ENCODE measurements at places on chromosomes 11 and 22.
A peak's percentile ranks its signal among the peaks of the same experiment; 100 is the strongest.

- DNase-seq, result no peak
Observed at GRCh38 chr11:75578977-75579376, 16.9 kb downstream of the SERPINH1 start.

DNA sequence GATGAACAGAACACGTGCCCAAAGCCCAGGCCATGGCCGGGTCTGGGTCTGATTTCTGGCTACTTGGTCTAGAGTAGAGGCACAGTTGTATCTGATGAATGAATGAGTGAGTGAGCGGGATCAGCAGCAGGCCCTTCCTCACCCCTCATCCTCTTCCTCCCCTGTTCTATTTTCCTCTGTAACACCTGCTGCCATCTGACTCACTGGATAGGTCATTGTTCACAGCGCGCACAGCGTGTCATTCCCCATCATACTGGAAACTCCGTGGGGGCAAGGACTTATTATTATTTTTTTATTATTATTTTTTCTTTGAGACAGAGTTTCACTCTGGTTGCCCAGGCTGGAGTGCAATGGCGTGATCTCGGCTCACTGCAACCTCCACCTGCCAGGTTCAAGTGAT is 13.9 kb downstream of the NCF4 start:
- no peak for DNase-seq

DNA sequence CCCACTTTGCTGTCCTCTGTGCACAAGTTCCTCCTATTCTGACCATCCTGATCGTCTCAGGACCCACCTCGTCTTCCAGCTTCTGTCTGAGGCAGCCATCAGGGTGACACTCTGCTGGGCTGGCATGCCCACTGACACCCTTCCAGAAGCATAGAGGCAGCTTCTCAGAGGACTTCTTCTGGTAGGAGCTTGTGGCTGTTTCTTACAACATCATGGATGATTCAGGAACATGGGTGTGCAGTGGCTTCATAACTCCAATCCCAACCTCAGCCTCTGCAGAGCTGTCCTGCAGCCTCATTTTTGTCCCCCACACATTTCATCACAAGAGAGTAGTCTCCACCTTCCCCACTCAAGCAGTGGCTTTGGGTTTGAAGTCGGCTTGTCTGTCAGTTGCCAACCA is 20.9 kb upstream of the CTR9 start:
- DNase-seq, result no peak

DNA sequence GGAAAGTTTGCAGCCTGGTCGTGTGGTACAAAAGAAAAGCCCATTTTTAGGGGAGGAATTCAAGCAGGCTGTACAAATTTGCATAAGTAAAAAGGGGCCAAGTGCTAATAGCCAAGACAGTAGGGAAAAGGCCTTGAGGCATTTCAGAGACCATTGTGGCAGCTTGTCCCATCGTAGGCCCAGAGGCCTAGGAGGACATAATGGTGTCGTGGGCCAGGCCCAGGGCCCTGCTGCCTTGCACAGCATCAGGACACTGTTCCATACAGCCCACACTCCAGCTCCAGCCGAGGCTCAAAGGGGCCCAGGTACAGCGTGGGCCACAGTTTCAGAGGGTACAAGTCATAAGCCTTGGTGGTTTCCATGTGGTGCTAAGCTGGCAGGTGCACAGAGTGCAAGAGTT is 106.9 kb downstream of the GRIK4 start:
- DNase-seq, result no peak

DNA sequence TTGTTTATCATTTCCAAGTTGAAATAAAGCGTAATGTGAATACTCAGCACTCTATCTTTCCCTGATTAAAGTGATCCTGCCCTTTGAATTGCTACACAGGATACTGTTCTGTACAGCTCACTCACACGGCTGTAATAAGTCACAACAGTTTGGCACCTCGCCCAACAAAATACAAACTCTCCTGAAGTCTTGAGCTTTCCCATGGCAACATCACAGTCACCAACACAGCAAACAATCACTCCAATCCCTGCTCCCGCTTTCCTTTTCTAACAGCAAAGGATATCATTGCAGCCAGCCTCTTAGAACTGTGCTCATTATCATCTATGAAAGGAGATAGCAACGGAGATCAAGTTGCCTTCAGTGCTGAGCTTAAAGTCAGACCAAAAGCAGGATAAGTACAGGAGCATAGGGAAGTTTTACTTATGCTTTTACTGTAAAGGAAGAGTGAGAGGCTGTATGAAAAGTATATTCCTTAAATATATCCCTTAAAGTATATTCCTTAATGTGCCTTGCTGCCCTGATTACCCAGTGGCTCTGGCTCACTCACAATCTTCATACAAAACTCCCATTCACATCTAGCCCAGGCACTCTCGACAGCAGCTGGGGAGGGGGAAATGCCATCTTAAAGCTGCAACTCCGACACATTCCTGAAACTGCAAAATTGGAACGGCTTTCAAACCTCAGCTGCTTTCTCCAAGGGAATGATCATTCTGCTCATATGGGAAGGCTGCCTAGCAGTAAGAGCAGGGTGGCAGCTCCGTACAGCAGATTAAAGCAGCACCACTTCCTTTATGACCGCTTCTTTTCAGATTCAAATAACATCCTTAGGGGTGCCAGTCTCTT is 35.8 kb downstream of the MAML2 start:
- peak; percentile 87 for DNase-seq

DNA sequence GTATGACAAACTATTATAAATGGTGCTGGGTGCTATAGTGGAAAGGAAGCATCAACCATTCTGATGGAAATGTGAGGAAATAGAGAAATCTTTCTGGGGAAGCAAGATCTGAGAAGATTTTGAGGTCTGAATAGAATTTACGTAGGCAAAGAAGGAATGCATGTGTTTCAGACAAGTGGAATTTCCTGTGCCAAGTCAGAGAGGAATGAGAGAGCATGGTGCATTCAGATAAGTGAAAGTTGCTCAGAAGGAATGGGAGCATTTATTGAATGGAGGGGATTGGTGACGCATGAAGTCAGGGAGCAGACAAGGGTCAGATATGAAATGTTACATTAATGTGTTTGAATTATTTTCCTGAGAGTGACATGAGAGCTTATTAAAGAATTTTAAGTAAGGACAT is 725.5 kb downstream of the METTL15 start:
- no peak for DNase-seq

- no peak for DNase-seq
Observed at GRCh38 chr11:132448334-132448995, 1078.0 kb downstream of the NTM start.

GRCh38 chr11:112228706-112229105 is 2.5 kb downstream of the PTS start:
- DNase-seq, result no peak

DNA sequence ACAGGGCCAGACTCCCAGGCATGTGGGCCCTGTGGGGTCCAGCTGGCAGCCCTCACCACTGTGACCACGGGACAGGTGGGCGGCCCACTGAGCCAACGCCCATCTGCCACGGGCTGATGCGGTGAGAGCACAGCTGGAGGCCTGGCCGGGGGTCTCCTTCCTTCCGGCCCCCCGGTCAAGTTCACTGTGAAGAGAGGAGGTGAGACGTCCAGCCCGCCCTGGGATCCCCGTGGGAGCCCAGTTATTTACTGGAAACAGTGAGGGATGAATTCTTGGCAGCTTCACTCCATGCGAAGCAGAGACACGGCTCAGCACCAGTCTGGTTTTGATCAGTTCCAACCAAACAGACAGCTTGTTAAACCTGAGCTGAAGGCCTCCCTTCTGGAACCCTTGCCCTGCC is 38.7 kb downstream of the WNT11 start:
- no peak for DNase-seq

GRCh38 chr11:89420981-89421380 is 70.2 kb downstream of the NOX4 start:
- no peak for DNase-seq

DNA sequence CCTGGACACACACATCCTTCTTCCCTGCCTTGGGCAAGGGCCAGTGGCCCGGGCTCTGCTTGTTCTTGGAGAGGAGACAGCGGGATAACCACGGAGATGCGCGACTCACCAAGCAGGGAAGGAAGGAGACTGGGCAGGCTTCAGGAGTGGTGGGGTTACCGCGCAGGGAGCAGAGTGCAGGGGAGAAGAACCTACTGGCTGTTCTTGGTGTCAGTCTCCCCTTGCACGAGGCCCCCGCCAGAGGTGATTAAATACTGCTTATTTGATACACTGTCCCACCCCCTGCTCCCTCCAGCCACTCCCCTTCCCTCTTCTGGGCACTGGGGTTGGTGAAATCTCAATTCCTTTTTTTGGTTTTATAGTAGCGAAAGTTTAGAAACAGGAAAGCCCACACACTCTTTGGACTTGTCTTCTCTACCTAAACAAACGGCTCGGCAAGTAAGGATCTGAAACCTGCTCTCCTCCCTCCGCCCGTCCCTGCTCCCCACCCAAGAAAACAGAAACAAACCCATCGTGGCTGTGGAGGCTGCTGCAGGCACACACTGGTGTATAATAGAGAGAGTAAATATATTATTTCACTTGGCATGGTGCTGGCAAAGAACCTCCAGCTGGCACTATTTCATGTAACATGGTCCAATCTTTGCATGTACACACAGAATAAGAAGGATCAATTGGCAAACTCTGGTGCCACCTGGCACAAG is 10.8 kb downstream of the LARGE2 start:
- no peak for DNase-seq

DNA sequence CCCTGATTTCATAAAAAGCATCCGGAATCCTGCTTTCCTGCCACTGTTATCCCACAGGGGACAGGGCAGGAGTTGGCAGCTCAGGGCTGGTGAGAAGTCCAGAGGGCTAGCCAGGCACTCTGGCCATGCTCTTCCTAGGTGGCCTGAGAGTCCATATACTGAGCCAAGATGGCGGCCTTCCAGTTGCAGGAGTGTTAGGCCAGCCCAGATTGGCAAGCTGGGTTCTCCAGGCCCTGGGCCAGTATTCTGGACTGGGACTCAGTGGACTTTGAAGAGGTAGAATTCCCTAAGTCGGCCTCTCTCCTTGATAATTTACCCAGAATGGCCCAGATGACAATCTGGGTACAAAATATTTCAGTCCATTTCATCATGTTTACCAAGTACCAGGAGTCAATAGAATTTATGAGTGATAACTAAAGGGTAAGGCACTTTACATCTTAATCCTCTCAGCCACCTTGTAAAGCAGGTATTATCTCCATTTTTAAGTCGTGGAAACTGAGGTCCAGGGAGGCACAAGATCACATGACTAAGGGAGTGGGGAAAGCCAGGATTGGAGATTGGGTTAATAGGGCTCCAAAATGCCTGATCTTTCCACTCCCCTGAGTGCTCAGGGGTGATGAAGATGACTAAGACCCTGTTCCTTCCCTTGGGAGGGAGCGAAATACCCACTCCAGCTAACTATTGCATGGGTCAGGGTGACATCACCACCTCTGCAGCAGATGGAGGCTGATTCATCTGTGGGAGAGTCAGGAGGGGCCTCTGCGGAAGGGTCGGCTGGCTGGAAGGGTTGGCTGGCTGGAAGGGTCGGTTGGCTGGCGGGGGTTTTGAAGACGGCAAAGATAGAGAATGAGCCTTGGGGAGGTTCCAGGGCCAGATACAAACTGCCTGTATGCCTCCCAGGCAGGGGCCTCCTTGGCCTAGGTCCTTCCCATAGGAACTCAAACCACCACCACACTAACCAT is 1.2 kb upstream of the MICALL1 start:
- peak; percentile 66 for DNase-seq

DNA sequence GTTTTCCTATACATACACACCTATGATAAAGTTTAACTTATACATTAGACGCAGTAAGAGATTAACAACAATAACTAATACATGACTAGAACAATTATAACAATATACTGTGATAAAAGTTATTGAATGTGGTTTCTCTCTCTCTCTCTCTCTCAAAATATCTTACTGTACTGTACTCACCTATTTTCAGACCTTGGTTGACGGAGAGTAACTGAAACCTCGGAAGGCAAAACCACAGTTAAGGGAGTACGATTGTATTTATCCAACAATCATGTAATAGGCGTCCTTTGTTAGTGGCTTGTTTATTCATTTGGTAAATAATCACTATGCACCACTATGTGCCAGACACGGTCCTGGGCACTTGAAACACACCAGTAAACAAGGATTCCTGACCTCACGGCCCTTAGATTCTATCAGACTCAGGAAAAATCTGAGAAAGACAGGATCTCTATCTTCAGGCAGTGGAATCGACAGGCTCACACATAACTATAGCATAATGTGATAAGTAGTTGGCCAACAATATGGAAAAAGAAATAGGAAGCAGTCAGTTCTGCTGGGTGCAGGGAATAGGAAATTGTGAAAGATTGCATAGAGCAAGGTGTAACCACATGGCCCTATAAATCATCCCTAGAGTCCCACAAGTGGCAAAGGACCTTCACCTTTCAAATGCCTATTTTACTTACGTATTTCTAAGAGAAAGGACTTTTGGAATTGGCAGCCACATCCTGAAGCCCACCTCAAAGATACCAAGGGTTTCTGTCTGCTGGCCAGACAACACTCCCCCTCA is 12.0 kb downstream of the ETS1 start:
- DNase-seq, result no peak

DNA sequence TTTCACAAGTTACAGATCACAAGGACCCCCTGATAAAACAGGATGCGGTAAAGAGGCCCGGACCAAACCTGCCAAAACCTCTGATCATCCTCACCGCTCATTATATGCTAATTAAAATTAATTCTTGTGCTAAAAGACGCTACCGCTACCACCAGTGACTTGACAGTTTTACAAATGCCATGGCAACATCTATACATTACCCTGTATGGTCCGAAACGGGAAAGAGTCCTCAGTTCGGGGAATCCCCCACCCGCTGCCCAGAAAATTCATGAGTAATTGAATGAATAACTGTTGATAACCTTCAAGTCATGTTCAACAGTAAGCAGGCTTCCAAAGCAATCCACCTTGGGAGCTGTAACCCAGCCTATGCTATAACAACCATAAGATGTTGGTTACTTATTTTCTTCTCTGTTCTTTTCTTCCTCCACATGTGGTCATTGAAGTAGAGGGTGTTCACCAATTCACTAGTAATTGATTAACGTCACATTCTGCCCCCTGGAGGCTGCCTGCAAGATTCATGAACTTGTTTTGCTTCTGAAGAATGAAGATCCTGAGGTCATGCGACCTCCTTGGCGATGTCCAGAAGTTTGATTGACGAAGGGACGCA is 20.6 kb downstream of the APOBEC3H start:
- DNase-seq, result peak; percentile 43

DNA sequence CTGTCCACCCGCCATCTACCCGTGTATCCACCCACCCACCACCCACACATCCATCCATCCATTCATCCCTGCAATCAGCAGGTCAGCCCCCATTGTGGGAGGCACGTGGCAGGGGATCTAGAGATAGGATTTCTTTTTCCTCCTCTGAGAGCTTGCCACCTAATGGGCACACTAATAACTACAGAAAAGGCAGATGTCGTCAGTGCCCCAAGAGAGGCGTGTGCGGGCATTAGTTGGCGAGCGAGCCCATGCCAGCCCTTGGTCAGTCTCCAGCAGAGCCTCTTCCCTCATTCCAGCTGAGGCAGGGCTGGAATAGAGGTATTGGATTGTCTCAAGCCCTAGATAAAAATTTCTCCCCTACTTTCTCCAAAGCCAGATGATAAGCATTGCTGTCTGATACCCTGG is 9.7 kb downstream of the USP2 start:
- DNase-seq, result no peak
